ENCODE measurements at places on chromosomes 1 and 21. TPM values are rescaled to one million over a fixed set of nuclear protein-coding genes. Genes with fewer than 3 reads are reported as not detected.

Gene NCF2
- 29.6 TPM for total RNA-seq

- no peak for DNase-seq
Observed at GRCh38 chr1:198088360-198089071, 68.3 kb upstream of the NEK7 start.

Gene SYPL2
- total RNA-seq: 4.2 TPM

DNA sequence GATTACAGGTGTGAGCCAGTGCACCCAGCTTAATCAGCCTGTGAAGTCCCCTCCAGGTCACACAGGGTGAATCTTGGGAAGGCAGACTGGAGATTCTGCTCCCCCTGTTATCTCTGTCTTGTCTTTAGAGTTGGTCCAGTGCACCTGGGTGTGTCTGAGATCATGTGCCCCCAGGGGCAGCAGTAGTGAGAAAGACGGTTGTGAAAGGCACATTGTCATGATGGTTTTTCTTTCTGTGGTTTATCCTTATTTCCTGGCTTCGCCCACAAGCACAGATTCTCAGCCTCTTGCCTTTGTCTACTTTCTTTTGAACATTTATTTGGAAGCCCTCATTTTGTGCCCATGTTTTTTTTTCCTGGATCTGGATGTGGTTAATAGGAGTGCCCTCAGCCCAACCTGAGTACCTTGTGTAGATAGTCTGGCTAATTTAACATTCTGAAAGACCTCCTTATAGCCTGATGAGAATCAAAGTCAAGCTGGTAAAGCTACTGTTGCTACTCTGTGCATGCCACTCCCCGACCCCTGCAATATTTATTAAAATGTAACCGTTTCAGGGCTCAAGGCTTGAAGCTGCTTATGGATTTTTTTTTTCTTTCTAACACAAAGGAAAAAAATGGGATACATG is 23.7 kb downstream of the UCK2 start:
- DNase-seq: no peak

DNA sequence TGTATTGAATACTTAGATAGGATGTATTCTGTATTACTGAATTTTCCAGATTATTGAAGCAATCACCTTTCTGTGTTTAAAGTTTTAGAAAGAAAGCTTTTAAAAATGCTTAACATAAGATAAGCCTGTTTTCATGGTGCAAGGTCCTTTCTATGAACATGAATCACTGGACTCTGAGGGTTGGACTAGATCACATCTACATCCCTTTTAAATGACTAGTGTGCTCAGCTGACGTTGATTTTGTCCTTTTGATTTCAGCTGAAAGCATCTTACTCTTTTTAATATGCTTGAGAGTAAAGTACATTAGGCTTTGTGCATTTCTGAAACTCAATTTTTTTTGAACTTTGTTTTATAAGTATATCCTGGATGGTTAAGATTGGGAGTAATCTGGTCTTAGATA is 16.2 kb downstream of the MIER1 start:
- no peak for DNase-seq

Gene ZNF683
- total RNA-seq: 0.31 TPM
